HTR-8/SVneo (cell line): ENCODE measurements at places on chromosomes 3 and 15.

GRCh38 chr3:179149406-179149867, 1.3 kb downstream of the PIK3CA start:
- no peak for DNase-seq

DNA sequence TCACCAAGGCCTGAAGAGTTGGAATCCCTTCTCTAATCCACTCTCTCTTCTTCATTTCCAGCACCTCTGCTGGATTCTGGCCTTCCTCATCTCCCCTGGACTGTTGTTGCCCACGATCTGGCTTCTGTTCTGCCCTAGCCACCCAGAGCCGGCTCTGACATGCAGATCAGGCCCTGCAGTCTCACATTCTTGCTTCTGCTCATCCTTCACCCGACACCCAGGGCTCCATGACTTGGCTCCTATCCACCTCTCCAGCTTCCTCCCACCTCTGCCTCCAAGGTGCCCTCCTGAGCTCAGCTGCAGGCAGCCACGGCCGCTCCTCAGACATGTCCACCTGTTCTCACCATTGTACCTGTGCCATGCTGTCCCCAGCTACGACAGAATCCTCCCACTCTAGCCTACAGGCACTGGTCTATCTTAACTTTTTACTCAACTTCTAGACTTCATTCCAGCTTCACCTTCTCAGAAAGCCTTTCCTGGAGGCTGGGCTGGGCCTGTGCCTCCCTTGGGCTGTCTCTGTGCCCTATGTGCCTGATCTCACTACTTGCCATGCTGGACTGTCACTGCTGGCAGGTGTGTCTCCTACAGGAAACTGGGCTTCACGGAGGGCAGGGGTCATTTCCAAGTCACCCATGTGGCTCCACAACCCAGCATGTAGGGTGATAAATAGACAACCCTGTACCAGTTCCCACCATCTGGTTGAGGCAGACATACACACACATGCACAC, 16.0 kb upstream of the TBC1D21 start:
- no peak for DNase-seq

GRCh38 chr15:74897300-74897701, 7.5 kb downstream of the MPI start:
- DNase-seq = no peak

- DNase-seq = no peak
These were observed 18.2 kb upstream of the SPTSSB start for GRCh38 chr3:161389445-161390035.

DNA sequence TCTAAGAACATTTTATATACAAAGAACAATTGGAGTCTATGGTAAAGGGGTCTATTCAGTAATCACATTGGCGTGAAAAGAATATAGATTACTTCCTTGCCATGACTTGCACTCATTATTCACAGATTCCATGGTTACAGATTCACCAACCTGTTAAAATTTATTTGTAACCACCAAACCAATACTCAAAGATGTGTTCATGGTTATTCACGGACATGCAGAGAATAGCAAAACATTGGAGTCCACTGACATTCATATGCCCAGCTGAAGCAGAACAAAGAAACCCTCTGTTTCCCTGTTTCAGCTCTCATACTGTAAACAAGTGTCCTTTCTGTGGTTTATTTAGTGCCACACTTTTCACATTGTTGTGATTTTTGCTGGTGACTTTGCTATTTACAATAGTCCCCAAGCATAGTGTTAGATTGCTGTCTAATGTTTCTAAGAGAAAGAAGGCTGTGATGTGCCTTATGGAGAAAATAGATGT, 185.8 kb upstream of the TTC14 start:
- DNase-seq = no peak

GRCh38 chr15:72423256-72423655, 25.2 kb downstream of the TMEM202 start:
- no peak for DNase-seq

DNA sequence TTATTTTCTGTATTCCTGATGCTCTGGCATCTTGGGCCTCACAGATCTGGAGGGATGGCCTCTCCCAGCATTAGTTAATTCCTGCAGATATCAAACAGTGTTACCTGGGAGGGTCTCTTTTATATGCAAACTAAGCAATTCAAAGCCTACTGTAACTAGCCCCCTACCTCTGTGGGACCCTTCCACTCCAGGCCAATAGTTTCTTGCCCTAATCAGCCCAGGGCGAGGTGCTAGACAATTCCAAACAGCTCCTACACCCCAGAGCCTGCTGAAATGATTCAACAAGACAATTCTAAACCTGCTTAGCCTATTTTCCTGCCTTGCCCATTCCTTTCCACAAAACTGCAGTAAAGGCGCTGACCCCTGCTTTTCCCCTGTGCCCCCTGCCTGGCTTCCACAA, 106.6 kb upstream of the IGSF10 start:
- DNase-seq = no peak

GRCh38 chr3:4647411-4647810, 154.3 kb downstream of the ITPR1 start:
- no peak for DNase-seq

- no peak for DNase-seq
These were observed 173.8 kb downstream of the RPLP1 start for GRCh38 chr15:69626095-69627066.

DNA sequence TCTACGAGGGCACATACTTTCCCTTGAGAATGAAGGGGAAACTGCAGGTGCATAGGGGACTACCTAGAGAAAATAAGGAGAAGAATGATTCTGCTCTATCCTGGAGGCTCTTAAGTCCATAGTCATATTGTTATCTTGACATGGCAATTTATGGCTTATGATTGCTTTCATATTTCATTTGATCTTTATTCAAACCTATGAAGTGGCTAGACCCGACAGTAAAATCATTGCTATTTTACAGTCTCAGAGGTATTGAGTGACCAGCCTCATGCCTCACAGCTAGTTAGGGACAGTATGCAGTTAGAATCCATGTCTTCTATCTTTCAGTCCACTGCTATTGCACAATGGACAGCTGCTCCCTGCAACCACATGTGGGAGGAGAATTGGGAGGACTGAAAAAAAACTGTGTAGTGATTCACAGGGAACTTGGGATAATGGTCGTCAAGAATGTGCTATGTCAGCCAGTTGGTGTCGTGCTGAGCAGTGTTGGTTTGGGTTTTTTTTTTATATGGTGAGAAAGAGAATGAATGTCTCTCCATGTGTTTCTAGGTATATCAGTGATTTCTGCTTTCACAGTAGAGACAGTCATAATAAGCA, 63.2 kb upstream of the SPPL2A start:
- peak; percentile 85 for DNase-seq

GRCh38 chr3:157156837-157157635, 2.9 kb downstream of the CCNL1 start:
- DNase-seq = no peak

GRCh38 chr15:98177966-98178592, 217.6 kb downstream of the ARRDC4 start:
- peak; percentile 79 for DNase-seq

GRCh38 chr3:190108804-190109203, 11.9 kb downstream of the P3H2 start:
- DNase-seq = no peak

GRCh38 chr15:75455982-75456531, 4.6 kb upstream of the SIN3A start:
- DNase-seq = peak; percentile 51

DNA sequence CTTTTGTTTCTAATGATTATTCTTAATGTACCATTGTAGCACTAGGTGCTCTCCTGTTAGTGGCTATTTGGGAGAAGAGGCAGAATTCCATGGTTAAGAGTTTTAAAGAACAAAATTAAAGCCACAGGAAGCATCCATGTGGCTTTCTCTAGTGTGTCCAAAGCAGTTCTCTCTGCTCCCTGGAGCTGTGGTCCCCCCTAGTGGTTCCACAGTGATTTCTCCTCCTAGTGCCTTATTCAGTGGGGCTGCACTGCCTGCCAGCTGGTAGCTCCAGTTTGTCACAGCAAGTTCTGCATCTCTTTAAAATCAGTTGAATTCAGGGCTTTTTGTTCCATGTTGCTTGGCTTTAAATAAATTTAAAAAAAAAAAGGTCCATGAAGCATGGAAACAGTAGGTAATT, 39.6 kb upstream of the FAM98B start:
- DNase-seq = peak; percentile 45

- no peak for DNase-seq
These were observed 42.9 kb upstream of the CTSH start for GRCh38 chr15:78987556-78988360.

- no peak for DNase-seq
These were observed 19.0 kb downstream of the SEMA7A start for GRCh38 chr15:74414603-74415338.

DNA sequence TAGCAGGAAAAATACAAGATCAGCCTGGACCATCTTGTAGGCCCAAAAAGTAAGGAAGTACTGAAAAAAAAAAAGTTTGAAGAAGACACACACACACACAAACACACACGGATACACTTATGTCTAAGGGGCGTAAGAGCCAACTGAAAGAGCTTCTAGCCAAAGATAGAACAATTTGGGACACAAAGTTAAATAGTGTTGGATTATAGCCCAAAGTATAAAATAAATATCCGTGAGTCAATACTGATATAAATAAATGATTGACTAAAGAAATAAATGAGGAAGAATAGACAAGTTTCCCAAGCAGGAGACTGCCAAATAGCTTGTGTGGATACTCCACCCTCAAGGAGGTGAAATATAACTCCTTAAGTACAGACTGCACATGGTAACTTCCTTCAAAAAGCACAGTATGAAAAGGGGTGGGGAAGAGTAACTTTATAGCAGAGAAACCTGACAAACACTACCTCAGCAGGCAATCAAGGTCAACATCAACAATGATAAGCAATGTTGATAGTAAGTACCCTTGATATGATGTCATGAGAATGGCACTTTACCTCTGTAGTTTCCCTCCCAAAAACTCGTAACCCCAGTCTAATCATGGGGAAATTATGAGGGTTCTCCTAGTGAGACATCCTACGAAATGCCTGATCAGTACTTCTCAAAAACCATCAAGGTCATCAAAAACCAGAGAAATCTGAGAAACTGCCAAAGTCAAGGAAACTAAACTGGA, 187.3 kb upstream of the ATP11B start:
- DNase-seq = no peak

DNA sequence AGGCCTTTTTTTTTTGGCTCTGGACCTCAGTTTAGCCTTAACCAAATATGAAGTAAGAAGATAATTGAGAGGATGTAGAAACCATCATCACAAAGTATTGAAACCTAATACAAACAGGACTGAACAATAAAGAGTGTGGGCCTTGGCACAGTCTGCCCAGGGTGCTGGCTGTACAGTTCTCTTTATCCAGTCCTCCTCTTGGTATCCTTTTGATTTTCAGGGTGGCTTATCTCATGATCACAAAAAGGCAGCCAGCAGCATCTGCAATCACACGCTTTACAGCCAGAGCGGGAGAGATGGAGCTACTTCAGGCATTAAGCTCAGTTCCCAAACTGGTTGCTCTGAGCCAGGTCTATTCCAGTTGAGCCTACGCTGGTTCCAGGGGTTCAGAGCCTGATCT, 239.7 kb downstream of the RPLP1 start:
- DNase-seq = no peak

DNA sequence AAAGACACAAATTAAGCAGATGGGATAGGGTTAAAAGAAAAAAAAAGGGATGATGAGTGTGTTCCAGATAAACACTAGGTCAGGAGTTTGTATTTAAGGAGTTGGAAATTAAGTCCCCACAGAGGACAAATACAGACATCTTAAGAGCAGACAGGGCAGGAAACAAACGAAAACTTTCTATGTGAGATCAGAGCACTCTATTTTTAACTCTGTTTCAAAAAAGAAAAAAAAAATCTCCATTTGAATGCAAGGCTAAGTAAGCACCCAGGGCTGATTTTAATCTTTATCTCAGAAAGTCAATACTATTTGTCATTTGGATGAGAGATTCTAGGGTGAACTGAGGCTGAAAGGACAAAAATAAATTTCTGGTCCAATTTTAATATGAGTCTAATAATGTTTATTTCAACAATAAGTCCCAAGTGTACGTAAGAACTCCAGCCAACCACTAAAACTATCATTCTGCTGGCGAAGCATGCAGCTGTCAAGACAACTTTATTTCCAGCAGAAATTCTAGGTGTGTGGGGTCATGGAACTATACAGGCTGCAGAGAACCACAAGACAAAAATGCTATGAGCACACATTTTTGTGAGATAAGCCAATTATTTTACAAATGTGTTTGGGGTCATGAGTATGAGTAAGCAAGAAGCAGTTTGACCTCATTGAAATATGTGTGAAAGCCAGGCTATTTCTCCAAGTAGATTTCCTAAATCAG, 186.1 kb downstream of the FMN1 start:
- DNase-seq = no peak

- no peak for DNase-seq
These were observed 130.6 kb downstream of the FAM174B start for GRCh38 chr15:92524874-92525565.

GRCh38 chr3:168473334-168473890, 377.7 kb upstream of the GOLIM4 start:
- DNase-seq = no peak

DNA sequence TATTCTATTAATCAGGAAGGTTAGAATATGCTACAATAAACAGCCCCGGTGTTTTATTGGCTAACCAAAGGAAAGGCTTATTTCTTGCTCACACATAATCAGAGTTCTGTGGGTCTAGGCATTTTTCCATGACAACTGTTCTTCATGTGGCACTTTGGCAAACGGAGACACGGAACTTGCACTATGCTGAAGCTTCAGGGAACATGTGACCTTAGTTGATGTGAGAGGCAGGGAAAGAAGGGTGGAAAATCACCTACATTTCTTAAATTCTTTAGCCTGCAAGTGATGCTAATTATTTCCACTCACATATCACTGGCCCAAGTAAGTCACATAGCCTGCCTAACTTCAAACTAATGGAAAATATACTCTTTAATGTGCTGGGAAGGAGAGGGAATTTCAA, 344.6 kb downstream of the SV2B start:
- no peak for DNase-seq

DNA sequence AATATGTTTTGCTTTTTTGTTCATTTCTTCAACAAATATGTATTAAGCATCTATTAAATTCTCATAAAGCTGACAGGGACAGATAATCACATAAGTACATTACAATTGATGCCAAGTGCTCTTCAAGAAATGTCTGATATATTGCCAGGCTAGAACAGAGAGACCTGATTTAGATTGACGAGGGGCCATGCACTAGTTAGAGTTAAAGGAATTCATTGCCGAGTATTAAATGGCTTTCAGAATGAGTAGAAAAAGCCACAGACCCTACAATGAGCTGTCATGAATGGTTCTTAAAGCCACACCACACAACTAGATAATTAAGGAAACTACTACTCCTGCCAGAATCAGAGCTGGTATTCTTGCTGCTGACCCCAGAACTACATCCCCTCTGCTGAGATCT, 250.2 kb upstream of the MME start:
- no peak for DNase-seq

GRCh38 chr15:68054628-68055223, 611 bp downstream of the PIAS1 start:
- DNase-seq = peak; percentile 61

DNA sequence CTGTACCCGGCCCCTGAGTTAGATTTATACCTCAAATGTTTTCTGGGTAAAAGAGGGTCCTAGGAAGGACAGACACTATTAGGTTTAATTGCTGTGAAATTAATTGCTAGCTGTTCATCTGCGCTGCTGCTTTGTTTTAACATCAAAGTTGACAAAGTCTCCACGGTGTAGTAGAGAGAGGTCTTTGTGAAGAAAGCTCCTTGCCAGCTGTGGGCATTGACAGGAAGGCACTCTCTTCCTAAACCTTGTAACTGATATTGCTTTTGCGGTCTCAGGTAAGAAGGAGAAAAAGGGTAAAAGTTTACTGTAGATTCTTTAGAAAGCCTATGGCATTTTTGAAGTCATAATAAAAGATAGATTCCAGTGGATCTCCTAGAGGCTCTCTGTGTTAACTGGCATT, 68.1 kb downstream of the PTPRG start:
- DNase-seq = no peak

GRCh38 chr15:77627067-77627466, 5.6 kb downstream of the LINGO1 start:
- DNase-seq = no peak
